ENCODE measurements at places on chromosomes 16 and 17.
A peak's percentile ranks its signal among the peaks of the same experiment; 100 is the strongest.

DNA sequence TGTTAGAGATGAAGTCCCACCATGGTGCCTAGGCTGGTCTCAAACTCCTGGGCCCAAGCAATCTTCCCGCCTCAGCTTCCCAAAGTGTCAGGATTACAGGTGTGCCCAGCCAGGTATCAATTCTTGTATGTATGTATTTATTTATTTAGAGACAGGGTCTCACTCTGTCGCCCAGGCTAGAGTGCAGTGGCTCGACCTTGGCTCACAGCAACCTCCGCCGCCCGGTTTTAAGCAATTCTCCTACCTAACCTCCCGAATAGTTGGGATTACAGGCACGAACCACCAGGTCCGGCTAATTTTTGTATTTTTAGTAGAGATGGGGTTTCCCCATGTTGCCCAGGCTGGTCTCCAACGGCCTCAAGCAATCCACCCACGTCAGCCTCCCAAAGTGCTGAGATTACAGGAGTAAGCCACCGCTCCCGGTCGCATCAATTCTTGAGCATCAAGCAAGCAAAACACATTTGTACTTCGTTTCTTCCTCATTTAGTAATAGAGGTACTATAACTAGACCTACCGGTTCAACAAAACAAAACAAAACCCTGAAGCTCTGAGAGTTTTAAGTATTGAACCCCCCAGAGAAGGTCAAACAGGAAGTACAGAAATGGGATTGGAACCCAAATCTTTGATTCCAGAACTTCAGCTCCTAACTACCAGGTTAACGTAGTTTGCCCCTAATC is 1.0 kb upstream of the ZNF500 start:
- H3K27ac ChIP-seq: peak overlapping the region; percentile 97
- peaks cover 3% of the 10 kb centered on the region for H3K36me3 ChIP-seq
- no peaks in the 10 kb centered on the region for H3K27me3 ChIP-seq
- peaks cover 28% of the 10 kb centered on the region for H3K4me1 ChIP-seq
- peak overlapping the region; percentile 85 for H3K4me3 ChIP-seq

DNA sequence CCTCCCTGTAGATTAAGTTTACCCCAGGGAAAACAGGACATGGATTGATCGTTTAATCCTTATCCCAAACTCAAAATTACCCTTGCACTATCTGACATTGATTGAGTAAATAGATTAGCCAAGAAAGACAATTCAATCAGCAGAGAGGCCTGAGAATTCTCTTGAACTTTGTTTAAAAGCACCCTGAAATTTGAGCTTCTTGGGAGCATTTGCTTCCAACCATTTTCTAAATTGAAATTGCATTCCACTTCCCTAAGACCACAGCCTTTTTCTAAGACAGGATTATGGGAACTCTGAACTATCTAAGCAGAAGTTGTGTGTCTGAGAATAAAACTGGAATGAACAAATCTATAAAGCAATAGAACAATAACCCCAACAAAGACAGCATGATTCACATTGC is 76.6 kb upstream of the TNRC6A start:
- no peak for DNase-seq
- H3K27ac ChIP-seq: peak overlapping the region; percentile 43
- peaks cover 12% of the 10 kb centered on the region for H3K4me1 ChIP-seq
- no peak overlapping the region for H3K4me3 ChIP-seq
- no peaks in the 10 kb centered on the region for H3K36me3 ChIP-seq

GRCh38 chr16:3536851-3537250 is 36.0 kb downstream of the CLUAP1 start:
- no peak overlapping the region for H3K4me3 ChIP-seq
- H3K27me3 ChIP-seq: no peaks in the 10 kb centered on the region
- peaks cover 5% of the 10 kb centered on the region for H3K4me1 ChIP-seq
- no peak for DNase-seq

DNA sequence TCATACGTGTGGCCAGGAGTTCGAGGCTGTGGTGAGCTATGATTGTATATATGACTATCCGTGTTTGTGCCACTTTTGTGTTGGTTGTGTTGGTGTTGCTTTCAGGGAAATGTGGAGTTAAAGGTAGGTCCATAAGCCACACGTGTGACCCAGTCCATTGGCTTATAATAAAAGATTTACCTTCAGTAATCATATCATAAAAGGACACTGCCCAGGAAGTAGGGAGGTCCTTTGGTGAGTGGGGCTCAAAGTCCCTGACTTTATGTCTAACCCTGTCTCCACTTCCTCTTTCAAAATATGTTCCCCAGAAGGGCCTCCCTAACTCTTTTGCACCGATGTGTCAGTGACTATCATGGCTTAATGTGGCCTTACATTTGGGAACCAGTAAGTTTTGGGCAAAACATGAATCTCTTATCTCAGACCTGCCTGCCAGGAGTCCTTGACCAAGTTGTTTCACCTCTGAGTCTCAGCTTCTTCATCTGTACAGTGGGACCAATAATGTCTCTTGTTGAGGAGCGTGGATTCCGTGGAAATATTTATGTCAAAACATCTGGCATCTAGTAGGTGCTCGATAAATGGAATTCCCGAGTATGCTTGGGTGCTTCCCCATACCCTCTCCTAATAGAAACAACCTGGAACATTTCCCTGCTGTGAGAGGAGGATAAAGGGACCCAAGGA is 4.8 kb downstream of the TNP2 start:
- H3K27ac ChIP-seq: no peak overlapping the region
- peaks cover 10% of the 10 kb centered on the region for H3K27me3 ChIP-seq

DNA sequence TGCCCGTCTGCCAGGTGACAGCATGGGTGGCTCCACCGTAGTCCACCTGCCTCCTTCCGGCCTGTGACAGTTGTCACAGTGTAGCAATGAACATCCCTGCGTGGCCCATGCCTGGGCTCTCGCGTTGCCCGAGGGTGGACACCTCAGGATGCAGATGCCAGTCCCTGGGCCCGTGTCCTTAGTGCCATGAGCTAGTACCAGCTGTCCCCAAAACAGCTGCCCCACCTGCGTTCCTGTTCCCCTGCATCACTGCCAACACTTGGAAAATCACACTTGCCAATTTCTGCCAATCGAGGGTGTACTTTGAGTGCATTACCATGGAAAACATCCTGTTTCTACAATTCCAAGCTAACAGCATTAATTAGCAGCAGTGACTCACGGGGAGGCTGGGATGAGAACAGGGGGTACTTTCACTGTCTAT is 9.0 kb upstream of the C16orf95 start:
- DNase-seq: no peak
- no peak overlapping the region for H3K4me3 ChIP-seq
- H3K36me3 ChIP-seq: peaks cover 8% of the 10 kb centered on the region
- H3K27ac ChIP-seq: no peak overlapping the region

DNA sequence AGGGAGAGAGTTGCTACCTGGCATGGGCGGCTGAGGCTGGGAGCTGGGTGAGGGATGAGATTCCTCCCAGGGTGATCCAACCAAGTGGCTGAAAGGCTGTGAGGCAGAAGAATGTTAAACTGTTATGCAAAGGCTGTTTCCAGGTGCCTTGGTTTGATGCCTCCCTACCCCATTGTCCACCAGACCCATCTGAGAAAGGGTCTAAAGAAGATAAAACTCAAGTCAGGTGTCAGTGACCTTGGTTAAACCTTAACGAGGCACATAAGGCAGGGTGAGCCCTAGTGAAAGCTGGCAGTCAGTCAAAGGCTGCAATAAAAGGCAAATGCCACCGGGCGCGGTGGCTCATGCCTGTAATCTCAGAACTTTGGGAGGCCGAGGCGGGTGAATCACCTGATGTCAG is 23.8 kb downstream of the LDHD start:
- H3K4me3 ChIP-seq: no peak overlapping the region
- no peak overlapping the region for H3K27ac ChIP-seq
- H3K36me3 ChIP-seq: peaks cover 3% of the 10 kb centered on the region
- no peaks in the 10 kb centered on the region for H3K27me3 ChIP-seq

DNA sequence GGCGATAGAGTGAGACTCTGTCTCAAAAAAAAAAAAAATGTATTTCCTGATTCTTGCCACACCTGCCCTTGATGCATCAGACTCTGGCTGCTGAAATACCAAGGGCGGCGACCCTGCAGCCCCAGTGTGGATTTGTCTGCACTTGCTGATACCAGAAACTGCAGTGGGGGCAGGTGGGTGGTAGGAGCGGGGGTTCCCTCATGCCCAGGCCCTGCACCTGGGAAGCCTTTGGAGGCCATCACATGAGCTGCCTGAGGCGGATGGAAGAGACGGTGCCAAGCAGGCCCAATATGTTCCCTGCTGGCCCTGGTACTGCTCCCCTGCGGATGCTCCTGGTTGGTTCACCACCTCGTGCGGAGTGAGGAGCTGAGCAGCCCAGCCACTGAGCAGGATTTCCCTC is 50.6 kb downstream of the MARF1 start:
- no peak overlapping the region for H3K27ac ChIP-seq
- H3K27me3 ChIP-seq: no peaks in the 10 kb centered on the region
- no peak overlapping the region for H3K4me3 ChIP-seq
- peaks cover 13% of the 10 kb centered on the region for H3K4me1 ChIP-seq

DNA sequence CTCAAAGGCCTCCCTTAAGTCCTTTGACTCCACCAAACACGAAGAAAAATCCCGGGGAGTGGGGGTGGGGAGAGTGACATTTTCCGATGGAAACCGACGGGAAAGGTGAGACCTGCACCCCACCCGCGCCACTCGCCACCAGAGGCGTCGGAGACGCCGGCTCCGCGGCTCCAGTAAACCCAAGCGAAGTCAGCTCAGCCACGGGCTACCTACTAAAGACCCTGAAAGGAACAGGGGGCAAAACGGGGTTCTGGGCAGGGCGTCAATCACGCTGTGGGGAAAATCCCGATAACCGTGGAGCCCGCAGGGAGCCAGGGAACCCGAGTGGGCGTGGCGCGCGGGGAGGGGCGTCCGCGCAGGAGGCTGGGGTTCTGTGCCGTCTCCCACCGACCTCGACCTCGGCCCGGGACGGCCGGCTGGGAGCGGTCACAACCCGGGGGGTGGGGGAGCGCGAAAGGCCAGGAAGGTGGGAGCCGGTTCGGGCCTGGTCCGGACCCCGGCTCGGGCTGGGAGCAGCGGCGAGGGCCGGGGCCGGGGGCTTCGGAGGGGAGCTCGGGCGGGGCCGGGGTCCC is 565 bp downstream of the WDR45B start:
- H3K27me3 ChIP-seq: no peaks in the 10 kb centered on the region
- no peak for DNase-seq
- peaks cover 6% of the 10 kb centered on the region for H3K36me3 ChIP-seq
- peak overlapping the region; percentile 67 for H3K27ac ChIP-seq
- peaks cover 17% of the 10 kb centered on the region for H3K4me1 ChIP-seq

- no peaks in the 10 kb centered on the region for H3K4me1 ChIP-seq
- no peak overlapping the region for H3K4me3 ChIP-seq
- H3K36me3 ChIP-seq: no peaks in the 10 kb centered on the region
- DNase-seq: no peak
- H3K27ac ChIP-seq: no peak overlapping the region
These were observed 5.6 kb upstream of the SHMT1 start for GRCh38 chr17:18368946-18369345.

DNA sequence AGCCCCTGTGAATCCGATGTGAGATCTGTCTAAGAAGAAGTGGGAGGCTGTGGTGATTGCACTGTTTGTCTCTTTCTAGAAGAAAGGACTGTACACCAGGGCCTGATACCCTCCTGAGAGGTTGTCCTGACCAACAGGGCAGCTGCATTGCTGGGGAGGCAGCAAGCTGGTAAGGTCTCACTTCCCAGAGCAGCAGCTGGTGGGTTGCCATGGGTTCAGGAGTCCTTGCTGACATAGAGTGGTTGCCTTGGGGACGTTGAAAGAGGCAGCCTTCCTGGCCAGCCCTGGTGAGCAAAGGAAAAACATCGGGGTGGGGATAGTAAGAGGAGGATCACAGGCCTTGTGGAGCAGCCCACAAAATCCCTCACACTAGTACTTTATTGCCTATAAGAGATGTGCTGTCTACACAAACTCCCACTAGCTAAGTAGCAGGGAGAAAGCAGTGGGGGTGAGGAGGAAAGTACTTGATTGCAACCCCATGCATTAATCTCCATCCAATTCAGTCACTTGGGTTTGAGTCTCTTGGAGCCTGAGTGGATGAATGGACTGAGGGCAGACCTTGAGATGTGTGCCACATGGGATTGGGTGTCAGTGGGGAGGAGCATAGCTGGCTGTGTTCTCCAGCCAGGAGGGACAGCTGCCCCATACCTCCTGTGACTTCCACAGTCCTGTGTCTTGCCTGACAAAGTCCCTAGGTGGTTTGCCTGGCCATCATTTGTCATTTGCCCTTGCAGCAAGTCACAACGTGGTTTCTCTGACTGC is 143.8 kb upstream of the RPL38 start:
- H3K27me3 ChIP-seq: peaks cover 3% of the 10 kb centered on the region
- no peaks in the 10 kb centered on the region for H3K36me3 ChIP-seq
- DNase-seq: no peak

DNA sequence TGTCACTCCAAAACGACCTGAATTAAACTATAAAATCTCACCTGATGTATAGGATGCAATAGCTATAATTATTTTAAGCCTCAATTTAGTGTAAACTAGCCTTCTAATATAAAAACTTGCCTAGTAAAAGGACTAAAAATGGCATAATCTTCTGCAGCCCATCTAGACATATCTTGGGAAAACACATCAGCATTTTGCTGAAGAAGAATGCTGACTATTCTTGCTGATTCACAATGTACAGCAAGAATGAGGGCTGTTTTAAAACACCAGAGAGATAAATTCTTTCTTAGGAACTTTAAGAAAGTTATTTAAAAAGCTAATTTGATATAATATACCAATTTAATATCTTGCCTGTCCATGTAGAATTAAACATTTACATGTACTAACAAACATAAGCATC is 63.2 kb downstream of the SHCBP1 start:
- no peak overlapping the region for H3K27ac ChIP-seq
- H3K4me1 ChIP-seq: peaks cover 5% of the 10 kb centered on the region
- H3K27me3 ChIP-seq: peaks cover 4% of the 10 kb centered on the region
- H3K36me3 ChIP-seq: no peaks in the 10 kb centered on the region
- no peak overlapping the region for H3K4me3 ChIP-seq

GRCh38 chr17:49528966-49529365 is 33.9 kb downstream of the NGFR start:
- peaks cover 48% of the 10 kb centered on the region for H3K27me3 ChIP-seq
- H3K36me3 ChIP-seq: no peaks in the 10 kb centered on the region
- H3K4me3 ChIP-seq: no peak overlapping the region
- no peak overlapping the region for H3K27ac ChIP-seq
- H3K4me1 ChIP-seq: no peaks in the 10 kb centered on the region
- DNase-seq: no peak

DNA sequence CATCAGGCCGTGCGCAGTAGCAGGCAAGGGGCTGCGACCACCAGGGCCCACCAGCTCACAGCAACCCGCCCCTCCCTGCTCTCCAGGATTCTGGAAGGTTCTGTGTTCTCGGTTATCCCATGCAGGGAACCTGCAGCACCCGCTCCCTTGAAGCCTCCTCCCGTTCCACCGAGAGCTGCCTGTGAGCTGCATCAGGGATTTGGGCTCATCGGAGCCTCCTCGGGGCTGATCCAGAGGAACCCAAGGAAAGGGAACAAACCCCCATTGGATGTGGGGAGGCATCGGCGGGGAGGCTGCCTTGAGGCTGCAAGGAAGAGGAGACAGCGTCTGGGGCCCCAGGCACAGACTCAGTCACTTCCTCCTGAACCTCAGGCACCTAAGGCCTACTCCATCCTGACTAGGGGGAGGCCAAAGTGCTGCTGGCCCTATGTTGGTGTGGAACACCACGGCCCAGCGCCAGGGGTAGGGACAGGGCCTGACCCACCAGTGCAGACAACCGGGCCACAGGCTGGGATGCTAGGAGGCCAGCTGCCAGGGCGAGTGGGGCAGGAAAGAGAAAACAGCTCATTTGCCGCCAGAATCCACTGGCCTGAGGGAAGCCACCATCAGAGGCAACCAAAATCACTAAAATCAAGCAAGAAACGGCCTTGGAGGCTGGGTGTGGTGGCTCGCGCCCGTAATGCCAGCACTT is 14.4 kb upstream of the LGALS3BP start:
- no peak overlapping the region for H3K4me3 ChIP-seq
- H3K27me3 ChIP-seq: no peaks in the 10 kb centered on the region
- no peak for DNase-seq
- H3K27ac ChIP-seq: no peak overlapping the region
- H3K36me3 ChIP-seq: peaks cover 25% of the 10 kb centered on the region

GRCh38 chr16:23842137-23842600 is 6.4 kb downstream of the PRKCB start:
- H3K27ac ChIP-seq: no peak overlapping the region
- no peak for DNase-seq
- no peaks in the 10 kb centered on the region for H3K36me3 ChIP-seq
